ENCODE measurements at places on chromosomes 11 and 22.

DNA sequence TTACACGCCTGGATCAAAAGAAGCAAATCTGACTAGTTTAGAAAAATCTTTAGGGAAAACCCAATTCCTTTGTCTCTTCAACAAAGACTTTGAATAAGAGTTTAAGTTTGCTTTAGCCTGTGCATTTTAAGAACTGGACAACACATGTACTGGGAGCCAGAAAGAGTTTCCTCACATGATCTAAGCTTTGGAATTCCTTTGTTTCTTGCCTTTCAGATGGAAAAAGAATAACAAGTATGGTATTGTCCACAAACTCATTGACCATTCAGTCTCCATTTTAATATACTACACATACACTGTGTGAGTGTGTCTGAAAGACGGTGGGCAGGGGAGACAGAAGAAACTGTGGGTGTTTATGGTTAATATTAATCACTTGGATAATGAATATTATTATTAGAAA lies 205.6 kb downstream of the MAML2 start:
- DNase-seq = no peak

DNA sequence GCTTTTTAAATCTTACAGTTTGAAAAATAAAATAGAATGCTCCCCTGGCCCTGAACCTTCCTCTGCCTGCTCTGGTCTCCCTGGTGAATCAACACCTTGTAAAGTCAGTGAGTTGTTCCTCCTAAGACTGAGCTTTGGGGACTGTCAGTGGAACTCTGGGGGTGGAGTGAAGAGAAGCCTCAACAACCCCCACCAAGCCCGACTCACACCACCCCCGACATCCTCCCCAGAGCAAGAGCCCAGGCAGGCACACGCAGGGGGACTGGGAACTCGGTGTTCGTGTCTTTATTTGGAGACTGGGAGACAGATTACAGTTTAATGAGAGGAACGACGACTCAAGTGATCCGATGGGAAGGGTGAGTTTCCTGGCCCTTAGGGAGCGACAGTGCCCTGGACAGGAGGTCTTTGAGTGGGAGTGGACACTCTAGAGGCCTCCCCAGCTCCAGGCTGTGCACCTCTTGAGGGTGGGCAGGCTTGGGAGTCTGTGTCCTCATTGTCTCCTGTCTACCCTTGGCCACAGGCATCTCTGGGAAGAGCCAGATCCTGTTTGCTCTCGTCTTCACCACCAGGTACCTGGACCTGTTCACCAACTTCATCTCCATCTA lies 6.2 kb downstream of the KDELR3 start:
- DNase-seq = no peak

DNA sequence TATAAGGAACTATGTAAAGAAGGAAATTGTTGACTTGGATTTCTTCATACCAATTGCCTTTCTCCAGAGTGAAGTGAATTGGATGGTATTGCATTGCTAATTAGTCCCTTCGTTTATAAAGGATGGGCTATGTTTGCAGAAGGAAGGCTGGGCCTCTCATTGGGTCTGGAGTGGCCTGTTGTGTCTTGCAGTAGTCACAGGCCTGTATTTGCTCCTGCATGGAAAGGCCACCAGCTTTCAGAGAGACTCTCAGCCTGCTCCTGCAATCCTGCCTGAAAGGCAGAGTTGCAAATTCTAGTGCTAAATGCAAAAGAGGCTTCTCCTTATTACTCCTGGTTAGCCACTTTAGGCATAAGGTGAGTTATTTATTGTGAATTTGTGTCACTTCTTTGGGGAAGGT lies 103.8 kb downstream of the EXT2 start:
- DNase-seq = peak; percentile 13

- DNase-seq = no peak
Measured at GRCh38 chr11:75815345-75816168, 547 bp downstream of the UVRAG start.

- no peak for DNase-seq
Measured at GRCh38 chr11:119593346-119593745, 135.7 kb downstream of the NECTIN1 start.

- DNase-seq = no peak
Measured at GRCh38 chr11:64364435-64364834, 5.5 kb downstream of the RPS6KA4 start.

GRCh38 chr11:10758957-10759356 lies 7.9 kb downstream of the CTR9 start:
- DNase-seq = no peak

DNA sequence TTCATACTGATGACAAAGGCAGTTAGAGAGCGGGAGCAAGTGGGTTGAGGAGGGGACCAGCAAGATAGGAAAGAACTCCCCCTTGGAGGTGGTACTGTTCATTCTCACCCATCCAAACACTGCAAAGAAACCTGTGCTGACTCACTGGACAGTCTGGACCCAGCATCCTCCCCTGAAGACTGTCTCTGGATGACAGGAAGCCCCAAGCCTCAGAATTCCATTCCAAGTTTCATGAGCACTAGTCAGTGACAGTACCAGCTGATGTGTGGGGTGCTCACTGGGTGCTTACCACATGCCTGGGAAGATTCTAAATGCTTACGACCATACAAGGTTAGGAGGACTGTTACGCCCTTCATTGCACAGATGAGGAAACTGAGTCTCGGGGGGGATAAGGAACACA lies 160.9 kb downstream of the IGLL1 start:
- DNase-seq = no peak

GRCh38 chr11:81717695-81718094 lies 1016.0 kb downstream of the FAM181B start:
- DNase-seq = no peak

- peak; percentile 96 for DNase-seq
Measured at GRCh38 chr11:14892036-14892556, at the start of gene CYP2R1. TSS of gene CYP2R1 (minus strand) at chr11:14892231. CDS start at chr11:14892205, 26 bp downstream.

DNA sequence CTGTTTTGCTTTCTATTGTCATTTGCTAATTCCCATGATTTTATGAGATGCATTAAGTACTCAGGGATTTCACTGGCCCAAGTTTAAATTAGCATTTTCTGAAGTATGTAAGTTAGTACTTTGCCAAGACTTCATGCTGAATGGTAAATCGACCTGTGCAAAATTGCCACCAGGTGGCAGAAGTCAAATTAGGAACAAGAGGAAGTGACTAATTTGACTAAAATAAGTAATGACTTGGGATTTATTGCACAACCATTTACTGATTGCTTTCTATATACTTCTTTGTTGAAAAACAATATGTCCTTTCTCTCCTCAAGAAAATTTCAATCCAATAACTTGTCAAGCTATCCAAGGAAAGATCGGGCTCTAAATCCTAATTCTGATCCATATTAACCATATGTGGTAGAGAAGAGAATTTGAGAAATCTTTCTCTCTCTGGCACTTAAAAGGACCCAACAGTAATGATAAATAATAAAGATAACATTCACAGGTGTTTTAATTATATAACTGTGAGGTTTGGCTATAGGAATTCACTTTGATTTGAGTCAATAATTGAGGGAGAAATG lies 253.7 kb upstream of the CHORDC1 start:
- peak; percentile 2 for DNase-seq

DNA sequence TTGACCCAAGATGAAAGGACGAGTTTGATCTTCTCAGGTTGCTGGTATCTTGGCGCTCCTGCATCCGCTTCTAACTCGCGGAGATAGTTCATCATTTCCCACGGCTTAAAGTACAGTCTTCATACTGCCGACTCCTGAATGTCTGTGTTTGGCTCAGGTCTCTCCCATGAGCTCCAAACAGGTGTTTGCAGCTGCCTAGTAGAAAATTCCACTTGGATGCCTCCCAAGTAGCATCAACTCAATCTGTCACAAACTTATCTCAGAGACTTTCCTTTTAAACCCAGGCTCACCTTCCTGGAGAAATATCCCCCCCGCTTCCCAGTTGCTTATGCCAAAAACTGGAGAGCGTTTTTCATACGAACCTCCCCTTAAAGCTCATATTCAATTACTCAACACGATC lies 986.5 kb downstream of the TBC1D22A start:
- DNase-seq = no peak

DNA sequence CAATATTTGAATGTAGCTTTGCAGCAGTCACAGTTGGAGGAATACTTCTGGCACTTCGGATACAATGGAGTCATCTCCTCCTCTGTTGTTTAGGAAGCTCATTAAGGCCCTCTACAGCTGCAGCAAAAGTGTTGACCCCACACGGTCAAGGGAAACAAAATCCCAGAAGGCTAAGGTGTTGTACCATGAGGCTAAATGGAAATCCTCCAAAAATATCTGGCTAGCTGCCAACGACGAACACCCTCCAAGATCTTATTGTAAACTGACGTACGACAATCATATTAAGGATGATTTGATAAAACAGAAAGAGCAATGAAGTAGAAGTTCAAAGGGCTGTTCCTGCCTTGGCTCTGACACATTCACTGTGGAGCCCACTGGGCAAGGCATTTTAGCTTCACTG lies 4.0 kb downstream of the POGLUT3 start:
- DNase-seq = no peak

- peak; percentile 78 for DNase-seq
Measured at GRCh38 chr22:38820020-38820419, 23.8 kb downstream of the NPTXR start.
